Natural killer cell treated with Interleukin-12 subunit alpha and Interleukin-12 subunit beta and Interleukin-15 and Interleukin-18, amount 100 ng/mL, for 72 hours (primary cell): ENCODE measurements at places on chromosomes 7 and 10. TPM values are rescaled to one million over a fixed set of nuclear protein-coding genes. Genes with fewer than 3 reads are reported as not detected.
A peak's percentile ranks its signal among the peaks of the same experiment; 100 is the strongest.

PLEKHS1 gene
- 0.12 TPM for total RNA-seq

- no peak overlapping the region for H3K27ac ChIP-seq
- H3K4me1 ChIP-seq: no peaks in the 10 kb centered on the region
- no peak for DNase-seq
- H3K36me3 ChIP-seq: no peaks in the 10 kb centered on the region
- no peaks in the 10 kb centered on the region for H3K27me3 ChIP-seq
- H3K4me3 ChIP-seq: no peak overlapping the region
These were observed 75.9 kb downstream of the PPP1R3C start for GRCh38 chr10:91556691-91557566.

MRC1 gene
- not detected for total RNA-seq

SPDYE16 gene
- 0.76 TPM for total RNA-seq

ERVW-1 gene
- not detected for total RNA-seq

DNA sequence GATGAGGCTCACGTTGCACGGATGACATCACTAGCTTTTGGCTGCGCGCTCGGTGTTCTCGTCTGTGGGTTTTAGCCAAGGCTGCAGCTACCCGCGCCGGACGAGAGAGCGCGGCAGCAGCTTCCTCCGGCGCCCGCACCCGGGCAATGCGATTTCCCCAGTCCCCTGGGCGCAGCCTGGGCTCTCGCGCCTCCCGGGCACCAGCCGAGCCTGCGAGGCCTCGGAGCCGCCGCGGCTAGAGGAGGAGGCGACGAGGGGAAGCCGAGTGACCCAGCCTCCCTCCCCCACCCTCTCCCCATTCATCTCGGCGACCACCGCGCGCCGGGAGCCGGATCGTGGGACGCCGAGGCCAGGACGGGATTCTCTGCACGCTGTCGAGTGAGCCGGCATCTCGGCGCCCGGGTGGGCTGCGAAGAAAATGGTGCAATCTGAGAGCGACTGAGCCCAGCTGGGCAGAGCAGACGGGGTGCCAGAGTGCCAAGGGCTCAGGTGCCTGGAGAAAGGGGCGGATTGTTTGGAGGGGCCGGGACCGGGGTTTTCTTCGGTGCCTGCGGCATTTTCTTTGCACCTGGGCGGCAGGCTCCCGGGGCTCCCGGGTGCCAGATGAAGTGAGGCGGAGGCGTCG lies 1.2 kb upstream of the TMEM178B start:
- no peak overlapping the region for H3K27ac ChIP-seq
- H3K4me3 ChIP-seq: peak overlapping the region; percentile 82
- peaks cover 16% of the 10 kb centered on the region for H3K4me1 ChIP-seq
- peaks cover 46% of the 10 kb centered on the region for H3K27me3 ChIP-seq
- DNase-seq: peak; percentile 72

- H3K4me1 ChIP-seq: no peaks in the 10 kb centered on the region
- peaks cover 7% of the 10 kb centered on the region for H3K27me3 ChIP-seq
- H3K27ac ChIP-seq: no peak overlapping the region
- no peak overlapping the region for H3K4me3 ChIP-seq
These were observed 63.5 kb upstream of the PRSS58 start for GRCh38 chr7:142321391-142321790.

DNA sequence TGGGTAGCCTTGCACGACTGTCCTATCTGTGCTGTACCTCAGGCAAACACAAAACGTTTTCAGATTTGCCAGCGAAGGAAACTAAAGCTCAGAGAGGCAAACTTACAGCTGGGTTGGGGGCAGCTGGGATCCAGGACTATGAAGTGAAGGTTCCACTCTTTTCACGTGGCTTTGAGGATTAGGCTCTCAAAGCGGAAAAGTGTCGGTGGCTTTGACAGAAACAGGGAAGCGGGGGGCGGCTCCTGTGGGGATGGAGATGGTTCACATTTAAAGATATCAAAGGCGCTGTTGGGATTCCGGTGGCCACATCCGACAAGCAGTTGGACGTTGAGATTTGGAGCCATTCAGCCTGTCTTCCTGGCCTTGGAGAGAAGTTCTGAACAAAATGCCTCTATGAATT lies 958.3 kb upstream of the ZNF722 start:
- H3K4me3 ChIP-seq: no peak overlapping the region
- H3K27me3 ChIP-seq: no peaks in the 10 kb centered on the region

CDHR3 gene
- total RNA-seq: not detected

- H3K27me3 ChIP-seq: no peaks in the 10 kb centered on the region
- H3K4me3 ChIP-seq: no peak overlapping the region
- no peak for DNase-seq
- peaks cover 20% of the 10 kb centered on the region for H3K4me1 ChIP-seq
- no peaks in the 10 kb centered on the region for H3K36me3 ChIP-seq
These were observed 65.6 kb upstream of the MKI67 start for GRCh38 chr10:128191847-128192246.

GRCh38 chr7:33928986-33929385 lies 23.6 kb downstream of the BMPER start:
- no peaks in the 10 kb centered on the region for H3K4me1 ChIP-seq
- no peak overlapping the region for H3K27ac ChIP-seq
- no peak overlapping the region for H3K4me3 ChIP-seq
- DNase-seq: no peak
- peaks cover 13% of the 10 kb centered on the region for H3K27me3 ChIP-seq
- no peaks in the 10 kb centered on the region for H3K36me3 ChIP-seq

DNA sequence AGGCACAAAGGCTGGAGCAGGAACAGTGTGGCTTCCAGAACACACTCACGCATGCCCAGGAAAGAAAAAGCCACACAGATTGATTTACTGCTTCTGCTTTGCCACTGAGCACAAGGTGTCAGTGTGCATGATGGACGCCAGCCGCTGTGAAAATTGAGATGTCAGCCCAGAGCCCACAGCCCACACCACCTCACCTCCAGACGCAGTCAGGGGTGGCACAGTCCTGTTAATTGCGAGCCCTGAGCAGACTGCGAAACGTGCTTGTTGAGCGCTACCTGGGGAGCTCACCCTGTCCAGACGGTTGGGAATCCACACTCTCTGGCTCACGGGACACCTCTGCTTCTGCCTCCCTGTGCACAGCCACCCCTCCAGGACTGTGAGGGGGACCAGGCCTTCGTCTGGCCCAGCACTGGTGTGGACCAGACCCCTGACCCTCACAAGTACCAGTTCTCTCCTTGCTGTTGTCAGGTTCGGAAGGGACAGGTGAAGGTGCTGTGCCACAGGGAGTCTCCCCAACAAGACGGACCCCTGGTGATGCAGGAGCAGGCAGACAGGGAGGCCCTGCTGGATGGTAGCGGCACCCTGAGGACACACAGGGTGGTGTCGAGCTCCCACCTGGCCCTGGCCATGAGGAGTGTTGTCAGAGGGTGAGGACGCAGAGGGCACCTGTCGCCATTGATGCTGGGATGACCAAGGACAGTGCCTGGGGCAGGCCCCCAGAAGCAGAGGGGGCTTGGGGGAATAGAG lies 15.3 kb downstream of the RASGEF1A start:
- H3K27ac ChIP-seq: peak overlapping the region; percentile 31
- DNase-seq: no peak
- H3K4me3 ChIP-seq: no peak overlapping the region

DNA sequence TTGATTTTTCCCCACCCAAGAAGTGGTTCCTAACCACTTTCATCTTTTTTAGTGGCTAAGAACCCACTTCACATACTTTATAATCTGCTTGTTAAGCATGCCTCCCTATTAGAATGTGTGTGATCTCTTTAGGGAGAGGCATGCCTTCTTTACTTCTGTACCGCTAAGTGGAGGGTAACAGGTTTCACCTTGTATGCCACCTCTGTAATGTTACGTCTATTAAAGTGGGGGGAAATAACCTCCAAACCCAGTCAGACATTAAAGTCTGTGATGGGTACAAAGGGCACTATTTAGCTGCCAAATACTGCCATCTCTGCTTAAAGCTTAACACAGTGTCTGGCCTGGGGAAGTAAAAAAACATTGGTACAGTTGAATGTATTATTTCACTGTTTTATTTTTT lies 51.9 kb downstream of the EPC1 start:
- DNase-seq: no peak
- peaks cover 22% of the 10 kb centered on the region for H3K4me1 ChIP-seq

HOXA10 gene
- total RNA-seq: 0.88 TPM

NXPH1 gene
- total RNA-seq: not detected
